ENCODE measurements at places on chromosomes 3 and 15.

DNA sequence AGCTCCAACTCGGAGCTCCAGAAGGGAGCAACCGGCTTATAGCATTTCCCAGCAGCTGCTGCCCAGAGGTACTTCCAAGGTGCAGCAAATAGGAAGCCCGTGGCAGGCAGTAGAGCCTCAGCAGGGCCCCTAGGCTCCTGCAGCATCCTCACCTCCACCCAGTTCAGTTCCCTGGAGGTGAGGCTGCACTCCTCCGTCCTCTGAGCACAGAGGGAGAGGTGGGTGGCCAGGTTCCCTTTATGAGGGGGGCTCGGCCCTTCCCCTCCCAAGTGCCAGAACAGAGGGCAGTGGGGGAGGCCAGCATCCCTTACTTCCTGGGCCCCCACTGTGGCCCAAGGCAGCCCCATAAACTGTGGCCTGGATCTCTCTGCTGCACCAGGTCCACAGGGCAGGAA lies 150.2 kb downstream of the ATP10A start:
- no peak for DNase-seq

DNA sequence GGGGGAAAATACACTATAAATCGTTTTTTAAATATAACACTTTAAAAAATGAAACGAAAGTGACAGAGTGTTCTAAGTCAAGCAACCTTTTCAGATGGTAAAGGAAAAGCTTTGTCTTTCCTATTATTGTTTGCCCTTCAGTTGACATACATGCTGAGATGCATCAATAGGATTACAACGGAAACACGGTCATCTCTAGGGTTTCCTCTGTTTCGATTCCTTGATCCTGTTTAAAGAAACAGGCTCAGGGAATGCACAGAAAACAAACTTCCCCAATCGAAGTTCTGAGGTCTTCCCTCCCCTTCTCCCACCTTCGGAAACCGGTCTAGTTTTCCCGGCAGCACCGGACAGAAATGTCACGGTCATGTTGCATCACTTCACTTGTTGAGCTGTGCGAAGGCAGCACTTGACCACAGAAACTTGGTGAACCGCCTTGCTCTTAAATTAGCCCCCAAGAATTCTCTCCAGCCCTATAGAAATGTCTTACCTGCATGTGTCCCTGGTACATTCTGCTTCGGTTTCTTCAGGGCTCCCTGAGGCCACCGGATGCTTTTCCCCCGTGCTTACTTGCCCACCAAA lies 556 bp downstream of the PEX5L start:
- DNase-seq, result no peak

DNA sequence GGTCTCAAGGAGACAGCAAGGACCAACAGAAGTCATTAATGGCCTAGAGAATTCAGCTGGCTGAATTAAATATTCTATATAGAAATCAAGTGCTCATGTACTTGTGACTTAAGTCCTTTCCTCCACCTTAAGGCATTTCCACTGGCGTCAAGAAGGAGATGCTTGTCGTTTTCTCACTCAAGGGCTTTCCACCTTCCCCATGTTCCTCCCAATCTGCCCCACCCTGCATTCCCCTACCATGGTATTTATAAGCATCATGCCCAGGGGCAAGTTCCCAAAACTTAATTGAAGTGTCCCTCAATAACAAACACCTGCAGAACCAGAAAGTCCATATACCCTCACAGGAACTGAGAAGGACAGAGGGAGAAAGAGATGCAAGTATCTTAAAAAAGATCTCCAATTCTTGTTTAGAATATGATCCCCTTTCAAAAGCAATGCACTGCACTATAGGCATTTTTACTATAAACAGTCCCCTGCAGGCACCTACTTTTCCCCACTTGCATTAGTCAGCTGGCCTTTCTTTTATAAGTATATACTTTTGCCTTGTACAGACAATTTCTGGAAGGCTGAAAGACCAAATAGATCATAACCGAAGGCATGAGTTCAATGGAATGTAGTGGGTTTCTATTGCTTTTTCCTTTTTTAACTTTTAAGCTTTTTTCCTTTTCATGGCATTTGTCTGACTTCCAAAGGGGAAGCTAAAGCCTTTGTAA lies 29.6 kb downstream of the TMEM39A start:
- DNase-seq, result no peak

DNA sequence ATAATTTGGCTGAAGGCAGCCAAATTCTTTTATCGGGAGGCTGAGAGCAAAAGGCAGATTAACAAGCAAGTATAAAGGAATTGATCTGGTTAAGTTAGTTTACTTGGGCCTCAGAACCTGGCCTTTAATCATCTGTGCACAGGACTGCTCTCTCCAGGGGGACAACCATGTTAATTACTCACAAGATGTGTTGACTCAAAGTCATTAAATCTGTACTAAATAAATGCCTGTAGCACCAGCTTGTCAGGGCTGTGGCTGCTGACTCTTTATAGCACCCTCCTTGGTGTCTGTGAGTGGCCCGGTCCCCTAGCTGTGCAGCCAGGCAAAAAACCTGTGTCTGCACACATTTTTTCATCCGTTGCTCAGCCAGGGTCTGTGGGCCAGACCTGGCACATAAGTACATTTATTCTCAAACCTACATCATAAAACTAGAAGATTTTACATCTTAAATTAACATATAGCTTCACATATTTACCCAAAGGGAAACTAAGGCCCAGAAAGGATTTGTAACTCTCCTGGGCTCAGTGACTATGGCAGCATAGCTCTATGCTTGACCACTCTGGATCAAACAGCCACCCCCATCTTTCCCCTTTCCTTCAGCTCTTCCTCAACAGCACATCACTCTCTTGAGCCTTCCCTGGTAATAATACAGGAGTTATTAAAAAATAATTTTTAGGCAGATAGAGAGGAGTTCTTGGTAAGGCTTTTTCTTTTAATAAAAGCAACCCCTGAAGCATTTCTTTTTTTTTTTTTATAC lies 51.4 kb downstream of the NCEH1 start:
- DNase-seq, result no peak

DNA sequence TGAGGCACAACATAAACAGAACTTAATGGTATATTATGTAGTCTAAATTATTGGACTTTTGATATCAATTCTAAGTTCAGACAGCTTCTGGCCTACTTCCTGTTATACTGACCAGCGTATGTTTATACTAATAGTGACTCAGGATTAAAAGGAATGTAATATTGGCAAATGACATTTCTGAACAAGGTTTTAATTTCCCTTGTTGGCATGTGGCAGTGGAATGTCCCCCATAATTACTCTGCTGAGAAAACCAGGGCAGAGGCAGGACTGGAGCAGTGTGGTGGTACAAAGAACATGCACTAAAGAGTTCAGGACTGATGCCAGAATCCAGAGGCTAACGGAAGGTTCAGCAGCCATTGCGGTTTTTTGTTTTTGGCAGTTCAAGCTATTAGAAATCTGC lies 184.0 kb downstream of the KCNAB1 start:
- no peak for DNase-seq

- no peak for DNase-seq
These were observed 61.0 kb downstream of the IQSEC1 start for GRCh38 chr3:13012221-13012691.

DNA sequence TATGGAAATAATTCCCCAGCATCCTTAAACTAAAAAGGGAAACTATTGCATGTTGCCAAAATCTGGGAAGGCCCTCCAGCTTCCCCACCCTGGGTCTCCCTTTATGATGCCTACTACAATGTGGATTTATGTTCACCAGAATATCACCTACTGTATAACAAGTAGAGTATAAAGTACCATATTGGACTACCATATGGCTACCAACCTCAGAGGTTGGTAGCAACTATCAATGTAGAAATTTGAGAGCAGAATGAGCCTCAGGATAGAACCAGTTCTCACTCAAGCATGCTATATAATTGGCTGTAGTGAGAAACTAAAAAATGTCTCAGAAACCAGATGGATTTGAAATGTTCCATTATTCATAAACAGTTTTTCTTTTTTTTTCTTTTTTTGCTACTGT lies 918.4 kb downstream of the MCTP2 start:
- no peak for DNase-seq

DNA sequence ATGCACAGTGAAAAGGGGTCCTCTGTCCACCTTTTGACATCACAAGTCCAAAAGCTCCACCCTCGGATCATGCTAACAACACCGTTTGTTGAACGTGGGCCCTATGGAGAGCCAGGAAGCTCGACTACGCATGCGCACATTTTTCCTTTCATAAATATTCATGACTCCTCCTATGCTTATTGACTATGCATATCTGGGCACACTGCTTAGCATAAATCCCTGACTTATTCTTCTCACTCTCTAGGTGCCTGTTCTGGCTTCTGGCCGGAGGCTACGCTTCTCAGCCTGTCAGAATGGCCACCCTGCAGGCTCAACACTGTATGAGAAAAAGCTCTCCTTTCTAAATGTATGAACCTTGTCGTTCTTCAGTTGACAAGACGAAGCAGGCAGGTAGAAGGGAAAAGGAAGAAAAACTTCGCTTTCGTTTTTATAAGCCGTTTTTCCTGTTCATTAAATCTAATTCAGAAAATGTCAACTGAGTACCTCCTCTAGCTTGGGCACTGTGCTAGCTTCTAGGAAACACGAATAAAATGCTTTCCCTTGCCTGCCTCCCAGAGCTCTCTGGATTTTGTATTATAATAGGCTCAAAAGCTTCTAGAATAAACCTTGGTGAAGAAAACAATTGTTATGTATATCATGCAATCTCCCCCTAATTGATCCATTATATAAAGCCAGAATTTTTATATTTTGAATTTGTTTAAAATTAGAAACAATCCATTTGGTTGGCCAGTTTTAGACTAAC lies 207.7 kb downstream of the ATP10A start:
- DNase-seq, result no peak

GRCh38 chr3:108096532-108097321 lies 5.9 kb upstream of the CD47 start:
- no peak for DNase-seq
